ENCODE measurements at places on chromosomes 5 and 9.

DNA sequence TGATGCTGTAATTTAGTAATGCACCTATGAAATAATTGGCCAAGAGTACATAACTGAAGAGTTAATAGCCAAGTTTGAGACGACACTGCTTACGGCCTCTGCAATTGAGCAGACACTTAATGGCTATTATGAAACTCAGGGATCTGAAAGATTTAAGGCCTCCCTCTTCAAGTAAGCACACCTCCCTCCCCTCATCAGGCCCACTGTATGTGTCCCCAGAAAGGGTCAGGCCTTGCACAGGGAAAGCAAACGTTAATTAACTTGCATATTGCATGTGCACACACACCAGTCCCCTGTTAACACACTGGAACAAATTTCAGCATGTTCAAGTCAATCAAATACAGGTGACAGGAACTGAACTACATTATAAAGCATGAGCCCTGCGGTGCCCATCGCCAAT lies 163.6 kb downstream of the SPOCK1 start:
- no peak for DNase-seq

GRCh38 chr5:60488466-60489130 lies 211.4 kb downstream of the DEPDC1B start:
- DNase-seq = no peak

GRCh38 chr5:53071738-53072137 lies 37.8 kb downstream of the MOCS2 start:
- DNase-seq = no peak

GRCh38 chr5:152105085-152105484 lies 180.4 kb upstream of the GLRA1 start:
- no peak for DNase-seq

DNA sequence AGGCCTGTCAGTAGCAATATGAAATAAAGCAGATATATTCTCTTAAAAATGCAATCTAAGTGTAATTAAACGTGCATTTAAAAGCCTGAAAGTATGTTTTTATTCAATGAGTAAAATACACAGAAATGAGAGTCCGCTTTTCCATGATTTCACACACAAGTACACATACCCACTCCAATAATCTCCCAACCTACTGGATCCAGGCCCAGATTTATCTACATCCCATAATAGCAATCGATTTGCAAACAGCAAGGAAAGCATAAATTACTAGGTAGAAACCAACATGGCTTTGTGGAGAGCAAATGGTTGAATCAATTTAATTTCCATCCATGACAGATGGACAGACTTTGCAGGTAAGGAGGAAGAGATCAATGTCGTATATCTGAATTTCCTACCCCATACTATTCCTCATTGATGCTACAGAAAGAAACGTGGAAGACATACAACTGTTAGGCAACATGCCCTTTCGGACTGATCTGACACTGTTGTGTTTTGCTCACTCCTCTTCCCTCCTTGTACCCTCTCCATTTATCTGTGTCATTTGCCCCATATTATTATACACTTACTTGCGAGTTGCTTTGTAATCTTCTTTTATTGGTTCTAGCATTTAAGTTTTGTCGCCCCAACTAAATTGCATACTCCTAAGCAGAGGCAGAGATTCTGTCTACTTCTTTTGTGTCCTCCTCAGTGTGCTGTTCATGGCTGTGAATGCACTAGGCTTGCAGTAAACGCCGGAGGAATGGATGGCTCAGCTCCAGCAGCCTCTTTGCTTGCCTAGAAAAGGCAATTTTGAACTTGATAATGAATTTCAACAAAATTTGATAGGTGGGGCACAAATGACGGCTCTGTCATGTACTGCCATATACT lies 133.6 kb downstream of the NFIB start:
- DNase-seq = no peak

DNA sequence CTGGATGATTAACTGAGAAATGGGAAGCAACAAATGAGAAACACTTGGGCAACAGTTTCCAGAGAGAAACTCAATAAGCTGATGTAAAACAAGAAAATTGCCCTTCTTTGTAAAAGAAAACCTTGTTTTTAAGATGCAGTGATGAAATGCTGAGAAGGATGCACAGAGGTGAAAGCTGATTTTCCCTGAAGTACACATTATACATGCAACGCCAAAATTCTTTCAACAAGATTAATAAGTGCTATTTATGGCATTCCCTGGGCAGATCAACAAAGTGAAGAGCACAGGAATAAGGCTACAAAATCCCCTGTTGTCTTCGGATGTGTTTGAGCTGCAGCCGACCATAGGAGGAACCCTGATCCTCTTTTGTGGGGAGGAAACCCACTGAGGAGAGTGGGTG lies 208.0 kb upstream of the ANKH start:
- DNase-seq = no peak

DNA sequence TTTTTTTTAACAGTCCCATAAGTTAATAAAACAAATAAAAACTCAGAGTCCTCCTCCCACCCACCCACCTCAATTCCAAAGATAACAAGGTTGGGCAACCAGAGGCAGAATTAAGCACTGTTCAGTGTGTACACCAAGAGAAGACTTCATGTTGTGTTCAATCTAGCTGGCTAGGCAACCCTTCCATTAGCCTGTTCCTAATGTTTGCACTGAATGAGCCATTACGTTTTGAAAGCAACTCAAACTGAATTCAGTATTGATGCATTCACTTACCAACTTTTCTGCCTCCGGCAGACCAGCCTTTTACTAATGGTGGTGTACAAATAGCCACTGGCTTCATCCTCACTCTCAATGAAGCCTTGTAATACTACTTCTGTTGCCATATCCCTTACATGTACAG lies 47.5 kb downstream of the PBX3 start:
- no peak for DNase-seq

- DNase-seq = no peak
These were observed 70.6 kb downstream of the HMHB1 start for GRCh38 chr5:143882520-143882919.

DNA sequence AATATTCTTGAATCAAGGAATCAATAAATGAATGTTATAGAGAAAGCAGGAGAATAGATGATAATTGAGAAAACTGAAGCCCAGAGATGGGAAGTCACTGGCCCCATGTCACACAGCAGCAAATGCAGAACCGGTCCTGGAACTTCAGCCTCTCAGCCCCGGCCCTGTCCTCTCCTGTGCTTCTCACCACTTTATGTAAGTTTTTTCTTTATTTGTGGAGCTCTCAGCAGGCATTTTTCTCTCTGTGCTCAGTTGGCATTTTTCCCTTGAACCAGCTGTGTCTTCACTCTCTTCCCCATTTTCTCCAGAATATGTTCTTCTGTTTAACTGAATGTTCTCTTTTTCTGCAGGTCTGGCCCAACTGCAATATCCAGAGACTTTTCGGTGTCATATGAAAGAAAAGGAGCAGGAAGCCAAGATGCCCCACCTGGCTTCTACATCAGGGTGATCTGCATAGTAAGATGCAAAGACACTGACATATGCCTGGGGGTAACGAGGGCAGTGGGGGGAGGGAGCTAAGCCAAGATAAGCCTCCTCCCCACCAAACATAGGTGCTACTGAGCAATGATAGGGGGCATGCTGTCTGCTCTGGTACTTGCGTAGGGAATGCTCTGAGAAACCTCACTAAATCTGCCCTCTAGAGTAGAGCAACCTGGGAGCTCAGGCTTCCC lies 12.8 kb upstream of the LCP2 start:
- no peak for DNase-seq

DNA sequence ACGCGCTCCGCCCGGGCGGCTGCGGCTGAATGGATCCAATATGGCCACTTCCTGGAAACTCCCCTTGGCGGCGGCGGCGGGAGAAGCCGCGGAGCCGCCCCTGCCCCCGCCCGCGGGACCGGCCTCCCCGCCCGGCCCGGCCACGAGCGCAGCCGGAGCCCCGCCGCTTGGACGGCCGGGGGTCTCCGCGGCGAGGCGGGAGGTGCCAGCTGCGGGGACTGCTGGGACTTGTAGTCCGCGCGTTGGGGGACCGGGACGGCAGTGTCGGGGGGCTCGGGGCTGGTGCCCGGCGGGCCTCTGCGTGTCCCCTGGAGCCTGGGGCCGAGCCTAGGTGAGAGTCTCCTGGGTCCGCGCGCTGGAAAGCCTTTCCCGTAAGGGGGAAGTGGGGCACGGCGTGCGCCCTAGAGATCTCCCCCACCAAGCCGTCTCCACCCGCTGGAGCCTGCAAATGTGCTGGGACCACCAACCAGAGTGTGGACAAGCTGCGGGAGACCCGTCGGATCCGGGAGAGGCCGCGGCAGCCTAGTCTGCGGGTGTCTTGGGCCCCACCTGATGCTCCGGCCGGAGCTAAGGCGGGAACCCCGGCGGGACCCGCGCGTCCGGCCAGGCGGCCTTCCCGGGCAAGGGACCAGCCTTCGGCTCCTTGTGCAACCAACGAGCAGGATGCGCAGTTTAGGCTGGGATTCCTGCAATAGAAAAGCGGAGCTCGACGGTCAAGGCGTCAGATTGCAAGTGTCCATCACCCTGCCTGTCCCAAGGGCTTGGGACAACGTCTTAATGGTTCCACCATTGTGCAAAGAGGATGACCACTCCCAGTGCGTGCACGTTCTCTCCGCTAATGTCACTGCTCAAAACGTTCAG lies at the start of gene SEPTIN8:
TSS of gene SEPTIN8 (minus strand) at position 31 of the 861 bp plus-strand sequence. CDS start 102 bp downstream, outside the sequence.
- no peak for DNase-seq

- no peak for DNase-seq
These were observed 30.1 kb upstream of the HAPLN1 start for GRCh38 chr5:83750749-83751148.

DNA sequence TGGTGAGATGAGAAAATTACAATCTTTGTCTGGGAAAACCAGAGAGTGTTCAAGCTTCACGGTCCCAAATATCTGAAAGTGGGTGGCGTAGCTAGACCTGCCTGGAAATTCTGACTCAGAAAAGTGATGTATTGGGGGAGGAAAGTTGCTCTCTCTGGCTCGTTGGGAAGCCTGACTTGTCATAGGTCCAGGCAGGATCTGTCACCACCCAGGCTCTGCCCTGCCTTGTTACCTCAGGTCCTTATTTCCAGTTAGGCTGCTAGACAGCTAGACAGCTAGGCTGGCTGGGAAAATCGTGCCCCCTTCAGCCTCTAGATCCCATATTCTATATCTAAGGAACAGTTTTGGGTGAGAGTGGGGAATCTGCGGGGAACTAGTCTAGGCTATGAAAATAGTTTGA lies 41.0 kb upstream of the HCN1 start:
- no peak for DNase-seq

GRCh38 chr5:72485430-72485974 lies 21.7 kb downstream of the ZNF366 start:
- no peak for DNase-seq

- no peak for DNase-seq
These were observed 77.3 kb downstream of the LRSAM1 start for GRCh38 chr9:127528422-127529251.

DNA sequence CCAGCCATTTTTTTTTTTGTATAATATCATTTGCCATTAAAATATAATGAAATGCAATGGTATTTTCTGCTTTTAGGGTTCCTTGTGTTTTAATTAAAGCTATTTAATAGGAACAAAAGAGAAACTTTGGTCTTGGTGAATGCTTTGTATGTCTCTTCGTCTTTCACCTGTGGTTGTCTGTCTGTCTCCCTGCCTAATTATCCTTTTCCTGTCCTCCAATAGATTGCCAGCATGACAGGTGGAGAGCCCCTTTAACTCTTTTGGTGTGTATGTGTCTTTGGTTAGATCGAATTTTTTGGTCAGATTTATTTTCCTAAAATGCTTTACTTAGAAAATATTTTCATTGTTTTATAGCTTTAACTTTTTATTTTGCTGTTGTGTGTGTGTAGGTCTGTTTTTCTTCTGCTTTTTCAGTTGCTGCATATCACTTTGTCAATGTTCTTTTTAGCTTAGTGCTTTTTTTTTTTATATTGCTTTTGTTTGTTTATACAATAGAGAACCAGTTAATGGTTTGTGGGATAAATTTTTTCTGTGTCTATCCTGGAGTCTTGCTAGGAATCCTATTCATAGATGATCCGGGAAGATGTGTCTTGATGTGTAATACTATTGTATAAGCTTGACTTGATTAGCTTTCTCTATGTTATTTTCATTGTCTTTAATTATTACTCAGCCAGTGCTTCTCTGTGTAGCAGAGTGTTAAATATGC lies 8.6 kb downstream of the CHMP5 start:
- DNase-seq = no peak

DNA sequence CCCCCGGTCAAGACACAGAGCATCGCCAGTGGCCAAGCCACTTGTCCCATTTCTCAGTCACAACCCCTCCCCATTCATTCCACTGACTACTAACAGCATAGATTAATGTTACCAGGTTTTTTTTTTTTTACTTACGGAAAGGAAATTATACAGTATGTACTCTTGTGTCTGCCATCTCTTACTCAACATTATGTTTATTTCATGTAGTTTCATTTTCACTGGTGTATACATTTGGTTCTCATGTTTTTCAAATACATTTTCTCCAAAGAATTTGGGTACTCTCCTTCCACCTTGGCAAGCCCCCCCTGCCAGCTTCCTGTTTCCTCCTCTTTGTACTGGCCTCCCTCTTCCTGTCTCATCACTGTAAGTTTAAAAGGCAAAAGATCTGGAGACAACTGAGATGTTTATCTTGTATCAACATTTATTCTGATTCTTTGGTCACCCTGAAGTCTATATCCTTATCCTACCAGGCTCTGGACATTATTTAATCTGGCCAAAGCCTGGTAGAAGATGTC lies 207.3 kb downstream of the SAXO1 start:
- DNase-seq = no peak

- no peak for DNase-seq
These were observed 8.4 kb downstream of the GFI1B start for GRCh38 chr9:132986640-132987620.

DNA sequence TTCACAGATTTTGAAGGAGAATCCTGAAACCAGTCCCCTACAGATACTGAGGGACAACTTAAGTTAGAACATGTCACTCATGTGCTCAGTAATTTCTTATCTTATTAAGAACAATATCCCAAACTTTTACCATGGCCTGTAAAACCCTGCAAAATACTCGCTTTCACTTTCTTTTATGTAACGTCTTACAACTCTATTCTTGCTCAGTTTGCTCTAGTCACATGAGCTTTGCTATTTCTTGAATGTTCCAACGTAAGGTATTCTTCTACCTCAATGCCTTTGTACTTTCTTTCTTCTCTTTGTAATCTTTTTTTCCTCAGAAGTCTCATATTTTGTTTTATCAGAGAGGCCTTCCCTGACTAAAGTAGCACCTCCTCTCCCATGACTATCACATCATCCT lies 14.1 kb downstream of the TMEM38B start:
- DNase-seq = no peak

Data from NCI-H187 treated with DMSO at 0.1 percent for 48 hours (cell line).